Stimulated activated CD4-positive, alpha-beta T cell treated with anti-CD3 and anti-CD28 coated beads, TNF-alpha, amount 100 ng/mL, for 4 hours (primary cell): ENCODE measurements at places on chromosomes 7 and 10.

- no peak for DNase-seq
Observed at GRCh38 chr10:14926722-14927416, 27.0 kb downstream of the DCLRE1C start.

GRCh38 chr7:66668677-66669076, 40.0 kb downstream of the KCTD7 start:
- DNase-seq = no peak

DNA sequence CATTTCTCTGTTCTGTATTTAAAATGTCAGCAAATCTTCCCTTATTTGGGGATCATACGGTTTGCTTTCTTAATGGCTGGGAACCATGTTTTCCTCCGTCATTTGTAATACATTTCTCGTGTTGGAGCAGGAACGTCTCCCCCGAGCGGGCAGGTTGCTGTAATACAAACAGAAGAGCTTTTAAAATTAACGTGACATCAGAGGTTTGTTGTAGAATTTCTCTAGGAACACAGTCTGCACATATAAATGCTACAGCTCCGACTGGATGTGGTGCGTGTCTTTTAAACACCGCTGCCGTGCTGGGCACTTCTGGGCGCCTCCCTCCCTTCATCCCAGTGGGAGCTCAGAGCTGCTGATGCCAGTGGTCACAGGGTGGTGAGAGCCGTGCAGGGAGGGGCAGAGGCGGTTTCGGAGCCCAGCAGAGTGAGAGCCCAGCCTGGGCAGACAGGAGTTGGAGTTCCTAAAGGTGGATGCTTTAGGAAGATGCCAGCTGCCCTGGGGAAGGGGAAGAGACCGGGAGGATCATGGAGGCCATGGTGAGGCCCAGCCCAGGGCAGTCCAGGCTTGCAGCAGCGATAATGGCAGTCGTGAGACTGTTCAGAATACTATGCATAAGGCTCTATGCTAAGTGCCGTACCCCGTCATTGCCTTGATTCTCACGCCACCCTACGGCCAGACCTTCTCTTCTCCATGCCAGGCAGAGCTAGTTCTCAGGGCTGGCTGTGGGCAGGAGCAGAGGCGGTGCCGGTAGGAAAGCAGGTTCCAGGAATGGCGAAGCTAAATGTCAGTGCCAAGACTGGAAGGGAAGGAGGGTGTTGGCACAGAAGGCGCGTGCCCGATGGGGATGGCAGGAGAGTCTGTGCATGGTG, 96.2 kb downstream of the GLRX3 start:
- DNase-seq = no peak

DNA sequence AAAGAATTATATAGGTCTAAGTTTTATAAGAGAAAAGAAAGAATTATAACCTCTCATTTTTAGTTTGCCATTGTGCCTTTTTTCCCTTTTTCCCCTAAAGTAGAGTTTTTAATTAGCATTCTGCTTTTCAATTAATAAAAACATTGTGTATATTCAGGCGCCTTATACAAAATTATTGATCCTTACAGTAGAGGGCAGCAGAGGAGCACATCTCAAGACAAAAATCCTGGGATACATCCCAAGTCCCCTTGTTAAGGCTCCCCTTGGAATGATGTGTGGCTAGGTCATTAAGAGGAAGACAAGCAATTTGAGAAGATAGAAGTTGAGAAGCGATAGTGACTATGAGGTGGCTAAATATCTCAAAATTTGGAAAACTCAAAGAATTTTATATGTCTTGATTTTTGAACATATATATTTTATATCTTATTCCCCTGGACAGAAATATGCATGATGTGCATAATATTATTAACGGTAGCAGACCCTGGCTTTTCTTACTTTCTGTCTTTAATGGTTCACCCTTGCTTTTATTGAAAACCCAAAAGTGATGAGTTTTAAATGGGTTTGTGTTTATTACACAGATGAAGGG, 19.1 kb upstream of the TPK1 start:
- DNase-seq = no peak

DNA sequence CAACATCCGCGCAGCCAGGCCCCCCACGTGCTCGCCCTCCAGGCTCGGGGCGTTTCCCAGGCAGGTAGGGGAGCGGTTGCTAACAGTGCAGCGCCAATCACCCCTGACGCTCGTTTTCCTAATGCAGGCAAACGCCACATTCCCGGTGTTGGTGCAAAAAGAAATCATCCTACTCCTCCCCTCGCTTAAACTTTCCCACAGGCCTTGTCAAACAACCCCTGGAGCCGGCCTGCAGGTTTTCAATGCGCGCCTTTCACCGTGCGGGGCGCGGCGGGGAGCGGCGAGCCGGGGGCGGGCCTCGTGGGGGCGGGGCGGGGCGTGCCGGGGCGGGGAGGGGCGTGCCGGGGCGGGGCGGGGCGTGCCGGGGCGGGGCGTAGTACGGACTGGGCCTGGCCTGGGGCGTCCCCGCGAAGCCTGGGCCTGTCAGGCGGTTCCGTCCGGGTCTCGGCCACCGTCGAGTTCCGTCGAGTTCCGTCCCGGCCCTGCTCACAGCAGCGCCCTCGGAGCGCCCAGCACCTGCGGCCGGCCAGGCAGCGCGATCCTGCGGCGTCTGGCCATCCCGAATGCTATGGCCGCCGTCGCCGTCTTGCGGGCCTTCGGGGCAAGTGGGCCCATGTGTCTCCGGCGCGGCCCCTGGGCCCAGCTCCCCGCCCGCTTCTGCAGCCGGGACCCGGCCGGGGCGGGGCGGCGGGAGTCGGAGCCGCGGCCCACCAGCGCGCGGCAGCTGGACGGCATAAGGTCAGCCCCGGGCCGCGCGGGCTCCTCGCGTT, at the start of gene ECHDC3:
Gene ECHDC3 (plus strand): TSS at position 374 of the 770 bp plus-strand sequence. CDS start 195 bp downstream, at position 569.
- DNase-seq = peak; percentile 31

DNA sequence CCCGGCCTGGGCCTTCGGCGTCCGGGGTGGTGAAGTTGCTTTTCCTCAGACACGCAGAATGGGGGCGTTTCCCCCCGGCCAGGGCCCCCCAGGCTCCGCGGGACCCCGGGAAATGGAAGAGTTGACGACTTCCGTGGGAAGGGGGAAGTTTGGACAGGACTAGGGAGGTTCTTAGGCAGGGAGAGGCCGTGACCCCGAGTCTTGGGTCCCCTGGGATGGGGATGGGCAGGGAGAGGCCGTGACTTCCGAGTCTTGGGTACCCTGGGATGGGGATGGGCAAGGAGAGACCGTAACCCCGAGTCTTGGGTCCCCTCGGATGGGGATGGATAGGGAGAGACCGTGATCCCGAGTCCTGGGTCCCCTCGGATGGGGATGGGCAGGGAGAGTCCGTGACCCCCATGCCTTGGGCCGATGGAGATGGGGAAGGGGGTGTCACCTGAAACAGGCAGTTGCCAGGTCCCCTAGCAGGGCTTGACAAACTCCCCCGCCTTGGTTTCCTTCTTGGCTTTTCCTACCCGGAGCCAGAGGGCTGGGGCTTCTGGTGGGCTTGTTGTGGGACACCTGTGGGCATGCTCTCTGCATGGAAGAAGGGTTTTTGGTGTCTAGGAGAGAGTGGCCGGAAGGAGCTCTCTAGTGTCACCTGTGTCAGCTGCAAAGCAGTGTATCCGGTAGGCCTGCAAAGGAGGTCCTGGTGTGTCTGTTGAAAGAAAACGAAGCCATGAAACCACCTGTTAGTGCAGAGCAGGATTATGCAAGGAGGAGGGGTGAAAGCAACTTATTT, 1.1 kb downstream of the TRRAP start:
- peak; percentile 28 for DNase-seq

DNA sequence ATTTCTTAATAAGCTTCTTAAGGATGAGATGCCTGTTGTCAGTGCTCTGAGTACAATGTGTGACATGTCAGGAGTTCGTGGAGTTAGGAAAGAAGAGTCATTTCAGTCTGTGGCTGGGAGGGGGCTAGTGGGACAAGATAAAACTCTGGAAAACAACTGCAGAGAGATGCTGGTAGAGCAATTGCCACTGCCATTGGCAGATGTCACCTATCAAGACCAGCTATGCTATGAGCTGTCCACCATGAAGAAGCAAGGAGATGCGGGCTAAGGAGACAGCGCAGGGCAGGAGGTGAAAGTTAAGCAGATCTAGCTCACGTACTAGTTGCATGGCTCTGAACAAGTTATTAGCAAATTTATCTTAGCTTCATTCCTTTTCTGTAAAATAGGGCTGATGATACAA, 756.7 kb downstream of the KCNMA1 start:
- no peak for DNase-seq

GRCh38 chr10:119542357-119542987, at the start of gene RGS10:
TSS of gene RGS10 (minus strand) at chr10:119542719. CDS start at chr10:119542638, 81 bp downstream.
- DNase-seq = peak; percentile 87
